ENCODE measurements at places on chromosomes 2 and 18. TPM values are rescaled to one million over a fixed set of nuclear protein-coding genes. Genes with fewer than 3 reads are reported as not detected.

DNA sequence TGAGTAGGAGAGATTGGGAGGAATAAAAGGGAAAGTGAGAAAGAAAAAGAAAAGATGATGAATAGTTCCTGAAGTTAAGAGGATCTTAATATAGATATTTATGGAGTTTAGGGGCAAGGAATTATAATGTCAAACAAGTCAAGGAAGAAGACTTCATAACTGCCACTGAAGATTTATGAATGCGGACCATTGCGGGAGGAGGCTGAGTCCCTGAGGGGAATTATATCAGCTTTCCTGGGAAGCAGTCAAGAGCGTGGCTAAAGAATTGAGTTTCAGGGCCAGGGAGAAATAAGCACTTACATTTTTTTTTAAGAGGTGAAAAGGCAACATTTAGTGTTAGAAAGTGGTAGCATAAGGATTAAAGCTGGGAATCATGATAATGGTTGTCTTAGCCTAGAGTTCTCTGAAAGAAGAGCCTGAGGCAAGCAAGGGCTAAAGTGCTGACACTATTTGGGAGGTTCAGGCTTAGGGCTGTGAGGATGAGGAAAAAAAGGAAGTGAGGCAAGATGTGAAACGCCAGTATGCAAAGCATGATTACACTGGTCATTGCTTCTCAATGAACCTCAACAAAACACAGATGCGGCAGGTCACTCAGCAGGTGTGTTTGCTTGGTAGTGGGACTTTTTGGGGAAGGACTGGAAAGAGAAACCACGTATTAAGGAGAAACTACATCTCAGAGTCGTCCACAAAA is 217.1 kb downstream of the SLC4A3 start:
- no peak for DNase-seq
- H3K36me3 ChIP-seq = no peaks in the 10 kb centered on the region
- H3K4me3 ChIP-seq = no peak overlapping the region
- H3K27me3 ChIP-seq = no peaks in the 10 kb centered on the region

DNA sequence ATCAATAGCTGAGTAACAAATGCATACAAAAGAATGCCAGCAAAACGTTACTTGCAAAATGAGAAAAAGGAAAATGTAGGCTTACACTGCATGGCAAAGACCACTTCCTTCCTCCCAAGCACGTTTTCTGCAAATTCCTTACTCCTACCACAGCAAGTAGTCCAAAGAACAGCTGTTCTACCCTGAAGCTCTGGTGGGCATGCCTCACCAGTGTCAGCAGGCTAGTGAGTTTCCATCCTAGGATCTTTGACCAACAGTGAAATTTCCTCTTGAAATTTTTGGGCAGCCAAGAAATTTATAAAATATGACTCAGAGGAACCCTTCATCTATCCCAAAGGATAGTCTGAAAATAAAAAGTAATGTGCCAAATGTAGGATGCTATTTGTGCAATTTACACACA is 123.9 kb downstream of the ZNF532 start:
- peaks cover 5% of the 10 kb centered on the region for H3K36me3 ChIP-seq
- H3K4me1 ChIP-seq = peaks cover 37% of the 10 kb centered on the region
- no peak overlapping the region for H3K4me3 ChIP-seq
- no peaks in the 10 kb centered on the region for H3K27me3 ChIP-seq

- peaks cover 45% of the 10 kb centered on the region for H3K27me3 ChIP-seq
- no peak overlapping the region for H3K27ac ChIP-seq
- no peak overlapping the region for H3K4me3 ChIP-seq
- H3K4me1 ChIP-seq = peaks cover 28% of the 10 kb centered on the region
- no peak for DNase-seq
Observed at GRCh38 chr2:218996937-218997336, 3.7 kb upstream of the CRYBA2 start.

DNA sequence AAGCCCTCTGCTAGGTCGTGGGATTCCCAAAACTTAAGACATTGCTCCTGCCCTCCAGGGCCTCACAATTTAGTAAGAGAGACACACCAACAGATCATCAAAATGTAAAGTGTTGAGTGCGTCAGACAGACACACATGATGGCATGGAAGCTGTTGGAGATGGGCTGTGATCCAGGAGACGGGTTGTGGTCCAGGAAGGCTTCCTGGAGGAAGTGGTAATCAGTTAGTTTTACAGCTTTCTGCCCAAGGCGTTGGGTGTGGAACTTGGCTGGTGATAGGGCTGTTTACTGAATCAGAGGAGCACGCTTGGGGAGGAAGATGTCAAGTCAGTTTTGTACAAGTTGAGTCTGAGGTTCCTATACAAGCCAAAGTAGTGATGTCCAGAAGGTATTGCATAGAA is 24.0 kb upstream of the GLI2 start:
- H3K36me3 ChIP-seq = no peaks in the 10 kb centered on the region
- no peak overlapping the region for H3K27ac ChIP-seq
- H3K27me3 ChIP-seq = no peaks in the 10 kb centered on the region
- no peaks in the 10 kb centered on the region for H3K4me1 ChIP-seq

DNA sequence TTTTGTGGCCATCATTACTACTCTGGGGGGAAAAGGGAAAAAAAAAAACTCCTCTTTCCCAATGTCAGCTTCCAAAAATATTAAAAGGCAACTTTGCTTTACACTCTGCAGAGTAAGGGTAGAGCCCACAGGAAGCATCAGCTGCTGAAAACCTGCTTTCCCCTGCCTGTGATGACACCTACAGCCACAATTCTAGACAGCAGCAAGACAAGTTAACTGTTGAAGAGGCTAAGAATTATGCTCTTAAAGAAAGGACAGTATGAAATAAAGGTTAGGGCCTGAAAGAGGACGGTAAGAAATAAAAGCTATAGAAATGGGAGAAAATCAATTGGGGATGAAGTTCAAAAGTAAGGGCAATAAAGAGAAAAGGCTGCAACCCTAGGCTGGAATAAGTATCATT is 3.0 kb downstream of the PDE11A start:
- H3K36me3 ChIP-seq = no peaks in the 10 kb centered on the region
- no peak for DNase-seq
- no peak overlapping the region for H3K4me3 ChIP-seq
- H3K27me3 ChIP-seq = no peaks in the 10 kb centered on the region

- H3K27me3 ChIP-seq = no peaks in the 10 kb centered on the region
- H3K4me1 ChIP-seq = no peaks in the 10 kb centered on the region
Observed at GRCh38 chr2:30706534-30707303, 100.5 kb downstream of the CAPN13 start.

DNA sequence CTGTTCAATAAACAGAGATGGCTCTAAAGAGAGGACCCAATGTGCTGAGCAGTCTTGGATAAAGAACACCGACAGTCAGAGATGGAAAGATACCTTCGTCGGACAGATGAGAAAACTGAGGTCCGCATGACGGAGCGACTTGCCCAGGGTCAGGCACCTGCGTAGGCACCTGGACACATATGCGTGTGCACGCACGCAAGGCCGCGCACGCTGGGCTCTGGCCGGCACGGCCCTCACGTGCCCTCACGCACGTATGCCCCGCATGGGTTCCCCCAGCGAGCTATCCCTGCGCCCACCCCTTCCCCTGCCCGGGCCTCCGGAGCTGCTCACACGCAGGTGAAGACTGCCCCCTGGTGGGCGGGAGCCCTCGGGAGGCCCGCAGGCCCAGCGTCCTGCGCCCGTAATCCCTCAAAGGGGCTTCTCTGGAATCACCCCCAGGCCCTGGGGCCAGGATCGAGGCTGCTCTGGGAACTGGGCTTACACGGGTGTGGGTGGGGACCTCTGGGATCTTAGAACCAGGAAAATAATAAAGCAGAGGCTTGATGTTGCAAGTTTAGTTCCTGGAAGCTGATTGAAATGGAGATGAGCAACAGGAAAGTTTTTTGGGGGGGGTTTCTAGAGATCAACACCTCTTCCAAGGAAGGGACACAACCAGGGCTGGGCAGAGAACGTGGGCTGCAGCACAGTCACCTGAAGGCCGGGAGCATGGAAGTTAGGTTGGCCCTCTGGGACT is 246.3 kb downstream of the TNS1 start:
- H3K27ac ChIP-seq = peak overlapping the region; percentile 87
- H3K4me1 ChIP-seq = peaks cover 50% of the 10 kb centered on the region
- no peak for DNase-seq
- H3K36me3 ChIP-seq = peaks cover 57% of the 10 kb centered on the region

The ITPRIPL1 gene
- total RNA-seq = 14.5 TPM

The PROKR1 gene
- total RNA-seq = not detected

The ERICH2 gene
- total RNA-seq = not detected

The CNRIP1 gene
- total RNA-seq = 37.7 TPM

The GAL3ST2 gene
- total RNA-seq = not detected

The DIPK1C gene
- total RNA-seq = not detected

The POMC gene
- total RNA-seq = 18.6 TPM

The PLCD4 gene
- 1.9 TPM for total RNA-seq

The TRIM43 gene
- not detected for total RNA-seq
